M059J (cell line): ENCODE measurements at places on chromosomes 11 and 22. TPM values are rescaled to one million over a fixed set of nuclear protein-coding genes. Genes with fewer than 3 reads are reported as not detected.
A peak's percentile ranks its signal among the peaks of the same experiment; 100 is the strongest.

- no peak for DNase-seq
These were observed 71.6 kb upstream of the ATXN10 start for GRCh38 chr22:45599836-45600577.

VPREB1 gene
- not detected in 2 replicates for total RNA-seq

DNA sequence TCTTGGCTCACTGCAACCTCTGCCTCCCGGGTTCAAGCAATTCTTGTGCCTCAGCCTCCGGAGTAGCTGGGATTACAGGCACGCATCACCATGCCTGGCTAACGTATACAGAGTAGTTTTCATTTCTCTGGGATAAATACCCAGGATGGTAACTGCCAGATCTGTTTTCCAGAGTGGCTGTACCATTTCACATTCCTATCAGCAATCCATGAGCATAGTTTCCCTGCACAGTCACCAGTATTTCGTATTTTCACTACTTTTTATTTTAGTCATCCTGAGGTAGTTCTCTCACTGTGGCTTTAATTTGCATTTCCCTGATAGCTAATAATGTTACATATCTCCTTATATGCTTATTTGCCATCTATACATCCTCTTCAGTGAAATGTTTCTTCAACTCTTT, 11.0 kb upstream of the SCARF2 start:
- no peak for DNase-seq

GRCh38 chr11:8251616-8252295, 11.9 kb downstream of the LMO1 start:
- DNase-seq: no peak

ADM2 gene
- total RNA-seq: 0.15 TPM in 1 of 2 replicates, not detected in the other

NDUFA6 gene
- 83.4 and 97.2 TPM in 2 replicates for total RNA-seq

- no peak for DNase-seq
These were observed 88.9 kb downstream of the TBC1D22A start for GRCh38 chr22:46851311-46851710.

DNA sequence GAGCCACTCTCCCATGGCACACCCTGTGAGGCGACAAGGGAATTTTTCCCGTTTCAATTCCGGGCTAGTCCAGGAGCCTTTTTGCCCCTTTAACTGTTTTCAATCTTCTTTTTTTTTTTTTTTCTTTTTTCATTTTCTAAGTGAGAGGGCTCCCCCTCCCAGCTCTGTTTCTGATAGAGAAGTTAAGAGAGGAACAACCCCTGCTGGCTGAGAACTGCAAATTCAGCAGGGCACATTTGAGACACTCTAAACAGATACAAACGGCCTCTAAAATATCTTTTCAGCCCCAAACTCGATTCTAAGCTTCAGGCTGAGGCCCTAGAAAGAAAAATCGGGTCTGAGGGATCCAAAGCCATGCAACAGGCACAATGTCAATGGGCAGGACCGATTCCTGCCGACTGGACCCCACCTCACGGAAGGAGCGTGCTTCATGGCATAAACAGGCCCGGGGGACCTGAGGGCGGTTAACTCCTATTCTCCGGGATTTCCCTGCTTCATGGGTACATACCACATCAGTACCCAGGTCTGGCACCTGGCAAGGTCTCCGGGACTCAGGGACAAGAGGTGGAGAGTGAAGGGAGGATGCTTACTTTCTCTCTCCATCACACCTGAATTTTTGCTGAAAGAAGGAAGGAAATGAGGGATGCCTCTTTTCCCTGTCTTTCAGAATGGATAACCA, 627.5 kb downstream of the BUD13 start:
- no peak for DNase-seq

DNA sequence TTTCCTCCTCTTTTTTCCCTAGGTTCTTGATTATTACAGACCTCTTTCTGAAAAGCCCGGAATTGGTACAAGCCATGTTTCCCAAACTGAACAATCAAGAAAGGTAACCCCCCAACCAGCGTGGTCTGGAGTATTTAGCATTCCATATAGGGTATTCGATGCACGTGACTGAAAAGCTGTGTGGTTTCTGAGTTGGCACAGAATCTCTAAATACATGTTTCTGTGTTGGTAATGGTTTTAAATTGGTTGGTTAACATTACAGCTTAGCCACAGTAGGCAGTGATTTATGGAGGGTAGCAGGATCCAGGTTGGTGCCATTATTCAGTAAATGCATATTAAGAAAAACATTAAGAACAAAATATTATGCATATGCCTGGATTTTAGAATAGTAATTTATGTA, 46.8 kb downstream of the ATXN10 start:
- DNase-seq: peak; percentile 56
